ENCODE measurements at places on chromosomes 13 and 19.

DNA sequence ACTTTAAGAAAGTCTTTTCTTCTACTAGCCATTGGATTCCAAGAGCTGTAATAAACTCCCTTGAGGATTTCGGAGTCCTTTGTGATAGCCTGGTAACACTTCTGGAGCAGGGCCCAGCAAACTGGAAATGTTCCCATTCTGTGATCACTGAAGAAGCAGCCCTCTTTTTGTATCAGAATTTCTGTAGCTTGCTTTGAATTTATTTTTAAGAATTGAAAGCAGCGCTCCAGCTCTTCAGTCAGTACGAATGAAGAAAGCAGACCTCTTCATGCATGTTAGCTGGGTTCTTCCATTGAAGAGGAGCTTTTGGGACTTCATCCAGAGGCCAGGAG is 141.5 kb downstream of the AKAP11 start:
- no peak for DNase-seq

DNA sequence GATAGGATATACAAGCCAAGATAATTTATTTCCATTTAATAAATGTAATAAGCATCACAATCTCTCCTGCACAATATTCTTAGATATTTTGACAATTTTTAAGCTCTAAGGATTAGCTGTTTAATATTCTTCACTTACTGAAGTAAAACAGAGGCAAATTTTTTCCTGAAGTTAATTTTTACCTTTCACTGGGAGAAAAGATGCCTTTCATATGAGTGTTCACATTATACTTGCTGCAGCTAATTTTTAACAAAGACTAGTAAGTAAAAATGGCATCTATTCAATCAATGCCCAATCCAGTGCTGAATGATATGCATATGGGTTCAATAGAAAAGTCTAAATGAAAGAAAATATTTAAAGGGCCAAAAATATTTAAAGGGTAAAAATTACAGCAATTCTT is 377.2 kb upstream of the GPC6 start:
- no peak for DNase-seq

DNA sequence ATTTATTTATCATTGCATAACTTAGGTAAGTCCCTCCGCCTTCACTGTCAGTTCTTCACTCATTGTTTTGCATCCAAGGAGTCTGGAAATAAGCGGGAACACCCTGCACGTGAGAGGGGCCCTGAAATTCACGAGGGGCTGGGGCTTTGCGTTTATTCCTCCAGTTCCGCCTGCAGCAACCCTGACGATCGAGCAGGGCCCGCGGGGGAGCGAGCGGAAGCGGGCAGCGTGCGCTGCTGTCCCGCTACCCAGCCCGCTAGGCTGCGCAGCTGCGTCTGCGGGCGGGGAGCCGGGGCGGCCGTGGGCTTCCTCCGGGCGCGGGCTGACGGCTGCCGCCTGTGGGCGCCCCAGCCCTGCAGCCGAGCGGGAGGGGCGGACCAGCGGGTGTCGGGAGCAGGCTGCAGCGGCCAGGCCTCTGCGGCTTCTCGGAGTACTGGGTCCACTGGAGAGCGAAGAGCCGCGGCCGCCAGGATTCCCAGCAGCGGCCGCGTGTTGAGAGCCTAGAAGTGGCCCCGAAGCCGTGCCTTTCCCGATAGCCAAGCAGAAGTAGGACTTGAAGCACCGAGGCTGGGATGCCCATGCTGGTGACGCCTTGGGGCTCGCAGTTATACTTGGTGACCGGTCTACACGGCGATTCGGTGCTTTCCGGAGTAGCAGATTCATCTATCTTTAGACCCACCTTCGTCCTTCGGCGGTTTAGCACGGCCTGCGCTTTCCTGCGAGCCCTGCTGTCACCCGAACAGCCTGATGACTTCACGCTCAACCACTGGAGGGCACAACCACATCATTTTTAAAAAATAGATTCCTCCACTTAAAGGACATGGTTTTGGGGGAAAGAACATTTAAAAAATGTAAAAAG is 32.9 kb upstream of the SACS start:
- DNase-seq = peak; percentile 72

- no peak for DNase-seq
Measured at GRCh38 chr19:51127032-51127431, 2.3 kb downstream of the SIGLEC9 start.

DNA sequence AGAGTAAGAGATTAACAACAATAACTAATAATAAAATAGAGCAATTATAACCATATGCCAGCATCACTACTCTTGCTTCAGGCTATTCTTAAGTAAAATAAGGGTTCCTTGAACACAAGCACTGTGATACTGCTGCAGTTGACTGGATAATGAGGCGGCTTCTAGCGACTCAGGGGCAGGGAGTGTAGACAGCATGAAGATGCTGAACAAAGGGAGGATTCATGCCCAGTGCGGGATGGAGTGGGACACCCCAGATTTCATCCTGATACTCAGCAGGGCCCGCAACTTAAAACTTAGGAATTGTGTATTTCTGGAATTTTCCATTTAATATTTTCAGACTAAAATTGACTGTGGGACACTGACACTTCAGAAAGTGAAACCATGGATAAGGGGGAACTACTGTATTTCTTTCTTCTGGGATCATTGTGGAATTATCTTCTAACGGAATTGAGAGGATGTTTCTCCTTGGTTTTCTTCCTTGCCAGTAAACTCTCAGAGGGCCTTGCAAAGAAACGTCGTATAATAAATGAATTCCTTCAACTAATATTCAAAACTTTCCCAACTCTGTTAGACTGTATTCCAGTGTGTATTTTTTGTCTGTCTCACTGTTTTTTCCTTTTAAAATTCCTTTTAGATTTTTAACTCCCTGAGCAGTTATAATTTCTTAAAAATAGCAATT is 127.5 kb downstream of the B3GLCT start:
- no peak for DNase-seq
